ENCODE measurements at places on chromosomes 2 and 18. TPM values are rescaled to one million over a fixed set of nuclear protein-coding genes. Genes with fewer than 3 reads are reported as not detected.

DNA sequence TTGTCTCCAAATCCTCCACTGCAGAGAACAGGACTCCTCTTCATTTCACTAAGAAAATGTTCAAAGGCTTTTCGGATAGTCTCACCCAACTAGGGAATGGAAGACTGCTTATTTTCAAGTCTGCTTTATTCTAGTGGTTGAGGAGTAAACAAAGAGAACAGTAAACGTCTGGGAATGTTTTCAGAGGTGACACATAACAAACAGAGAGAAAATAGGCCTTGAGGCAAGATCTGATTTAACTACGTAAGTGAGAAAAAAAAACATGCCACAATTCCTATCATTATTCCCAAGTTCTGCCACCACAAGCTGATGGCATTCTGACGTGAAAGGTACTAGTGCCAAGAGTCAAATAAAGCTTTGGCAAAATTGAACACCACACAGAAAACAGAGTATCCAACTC, 16.7 kb upstream of the WIPF1 start:
- H3K36me3 ChIP-seq = no peaks in the 10 kb centered on the region
- H3K4me3 ChIP-seq = no peak overlapping the region
- DNase-seq = no peak
- H3K4me1 ChIP-seq = no peaks in the 10 kb centered on the region
- H3K27ac ChIP-seq = no peak overlapping the region

GRCh38 chr18:63140997-63141777, 178.4 kb downstream of the BCL2 start:
- DNase-seq = no peak
- no peak overlapping the region for H3K27ac ChIP-seq
- no peak overlapping the region for H3K4me3 ChIP-seq
- peaks cover 5% of the 10 kb centered on the region for H3K4me1 ChIP-seq

- no peaks in the 10 kb centered on the region for H3K4me1 ChIP-seq
- H3K27ac ChIP-seq = no peak overlapping the region
- H3K27me3 ChIP-seq = no peaks in the 10 kb centered on the region
- no peak for DNase-seq
- no peak overlapping the region for H3K4me3 ChIP-seq
These were observed 138.6 kb upstream of the SLC1A4 start for GRCh38 chr2:64850642-64851041.

The BMP10 gene
- not detected for total RNA-seq

DNA sequence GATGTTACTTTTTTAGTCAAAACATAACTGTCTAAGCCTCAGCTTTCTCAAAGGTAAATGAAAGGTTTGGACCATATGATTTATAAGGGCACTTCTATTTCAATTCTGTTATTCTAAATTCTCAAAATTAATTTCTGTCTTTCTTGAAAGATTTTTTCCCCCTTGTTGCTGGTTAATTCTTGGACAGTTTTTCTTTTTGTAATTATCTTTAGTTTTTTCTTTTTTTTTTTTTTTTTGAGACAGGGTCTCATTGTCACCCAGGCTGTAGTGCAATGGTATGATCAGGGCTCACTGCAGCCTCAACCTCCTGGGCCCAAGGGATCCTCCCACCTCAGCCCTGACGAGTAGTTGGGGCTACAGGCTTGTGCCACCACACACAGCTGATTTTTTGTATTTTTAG, 121.0 kb upstream of the MYO3B start:
- no peaks in the 10 kb centered on the region for H3K4me1 ChIP-seq
- H3K4me3 ChIP-seq = no peak overlapping the region
- no peak for DNase-seq
- H3K27me3 ChIP-seq = no peaks in the 10 kb centered on the region

DNA sequence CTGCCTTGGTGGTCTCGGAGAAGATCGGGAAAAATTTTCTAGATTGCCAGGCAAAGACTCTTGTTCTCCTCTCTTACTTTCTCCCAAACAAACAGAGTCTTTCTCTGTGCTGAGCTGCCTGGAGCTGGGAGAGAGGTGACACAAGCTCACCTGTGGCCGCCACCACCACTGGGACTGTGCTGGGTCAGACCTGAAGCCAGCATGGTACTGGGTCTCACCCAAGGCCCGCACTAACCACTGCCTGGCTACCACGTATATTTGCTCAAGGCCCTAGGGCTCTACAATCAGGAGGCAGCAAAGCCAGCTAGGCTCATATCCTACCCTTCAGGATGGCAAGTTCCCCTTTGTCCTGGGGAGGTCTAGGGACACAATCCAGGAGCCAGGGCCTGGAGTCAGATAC, 312.2 kb downstream of the DLGAP1 start:
- no peaks in the 10 kb centered on the region for H3K27me3 ChIP-seq
- no peak overlapping the region for H3K27ac ChIP-seq
- H3K36me3 ChIP-seq = peaks cover 23% of the 10 kb centered on the region
- no peak for DNase-seq
- no peaks in the 10 kb centered on the region for H3K4me1 ChIP-seq
- H3K4me3 ChIP-seq = no peak overlapping the region

The SERPINB11 gene
- not detected for total RNA-seq

Measured in H9 (cell line).